ENCODE measurements at places on chromosomes 4 and X.

GRCh38 chr4:8194306-8195242 is 4.5 kb upstream of the SH3TC1 start:
- DNase-seq, result no peak

GRCh38 chr4:56787380-56787779 is 34.1 kb downstream of the SPINK2 start:
- DNase-seq, result no peak

DNA sequence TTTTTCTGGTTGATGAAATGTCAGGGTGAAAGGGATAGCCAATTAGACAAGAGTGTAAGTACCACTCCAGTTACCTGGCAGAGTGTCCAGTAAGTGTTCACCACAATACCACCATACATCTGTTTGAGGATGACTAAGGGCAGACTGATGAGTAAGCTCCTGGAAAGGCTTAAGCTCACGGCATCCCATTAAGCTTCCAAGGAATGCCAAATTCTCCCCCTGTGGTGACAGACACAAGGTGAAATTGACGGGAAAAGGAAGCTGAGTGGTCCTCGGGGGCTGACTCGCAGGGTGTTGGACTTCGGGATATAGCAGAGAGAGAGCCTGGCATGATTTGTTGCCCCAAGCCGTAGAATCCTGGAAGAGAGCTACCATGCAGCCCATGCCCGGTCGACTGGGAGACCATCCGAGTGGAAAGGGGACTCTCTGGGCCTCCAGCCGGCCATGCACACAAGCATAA is 7.6 kb upstream of the BST1 start:
- no peak for DNase-seq

GRCh38 chrX:119482481-119483480 is 14.5 kb downstream of the SLC25A5 start:
- DNase-seq, result peak; percentile 66

GRCh38 chr4:157768419-157768818 is 404.4 kb downstream of the GASK1B start:
- no peak for DNase-seq

GRCh38 chrX:136880003-136880451 is 498 bp downstream of the RBMX start:
- DNase-seq, result peak; percentile 31

DNA sequence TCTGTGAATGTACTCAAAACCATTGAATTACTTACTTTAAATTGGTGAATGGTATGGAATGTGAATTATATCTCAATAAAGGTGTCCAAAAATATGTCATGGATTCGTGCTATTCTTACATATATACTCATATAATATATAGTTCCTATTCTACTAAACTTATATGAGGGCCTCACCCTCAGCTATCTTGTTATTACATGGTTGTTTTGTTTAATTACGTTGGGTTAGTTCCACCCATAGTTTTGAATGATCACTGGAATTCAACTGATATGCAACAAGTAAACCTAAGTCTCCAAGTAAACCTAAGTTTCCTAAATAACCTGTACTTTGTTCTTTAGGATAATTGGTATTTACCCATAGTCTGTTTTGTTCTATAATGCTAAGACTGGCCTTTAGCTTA is 30.6 kb upstream of the CD99L2 start:
- no peak for DNase-seq

DNA sequence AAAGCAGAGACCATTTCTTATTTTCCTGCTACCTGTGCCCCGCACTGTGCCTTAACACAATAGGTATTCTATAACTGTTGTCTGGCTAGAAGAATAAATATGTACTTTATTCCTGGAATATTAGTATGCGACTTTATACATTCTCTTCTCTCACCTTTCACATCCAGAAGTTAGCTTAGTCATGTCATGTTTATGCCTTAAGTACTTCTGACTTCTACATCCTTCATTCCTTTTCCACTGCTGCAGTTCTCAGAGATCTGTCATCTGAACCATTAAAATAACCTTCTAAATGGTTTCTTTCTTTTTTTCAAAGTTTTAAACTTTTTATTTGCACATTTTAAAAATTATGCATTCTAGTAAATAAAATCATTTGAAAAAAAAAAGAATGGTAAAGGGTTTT is 34.4 kb downstream of the KIF4A start:
- no peak for DNase-seq

GRCh38 chr4:53928825-53929224 is 135.6 kb downstream of the CHIC2 start:
- no peak for DNase-seq

DNA sequence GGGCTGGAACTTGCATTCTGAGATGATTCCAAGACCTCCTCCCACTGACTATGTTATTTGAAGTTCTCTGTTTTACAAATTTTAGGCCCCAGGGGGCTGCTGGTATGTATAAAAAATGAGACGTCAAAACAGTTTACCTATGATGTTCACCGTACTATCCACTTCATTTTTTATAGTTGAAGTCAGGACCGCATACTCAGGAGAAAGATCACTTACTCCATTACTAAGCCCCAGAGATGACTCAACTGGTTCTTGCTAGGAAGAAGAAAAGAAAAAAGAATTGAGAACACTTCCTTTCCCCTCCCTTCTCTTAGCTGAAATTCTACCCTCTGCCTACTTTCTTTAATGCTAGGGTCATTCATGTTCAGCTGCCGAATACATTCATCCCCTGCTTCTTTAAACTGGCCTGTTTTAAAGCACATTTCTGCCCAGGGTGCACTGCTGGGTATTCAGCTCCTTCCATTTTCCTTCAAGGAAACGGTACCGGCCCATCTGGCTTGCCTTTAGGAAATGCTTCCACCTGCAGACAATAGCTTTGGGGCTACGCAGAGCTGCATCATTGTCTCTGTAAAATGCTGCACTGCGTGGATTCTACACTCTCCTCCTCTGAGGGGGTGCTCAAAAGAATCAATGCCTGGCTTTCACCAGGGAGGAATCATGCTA is 66.2 kb downstream of the IRF2 start:
- DNase-seq, result no peak

DNA sequence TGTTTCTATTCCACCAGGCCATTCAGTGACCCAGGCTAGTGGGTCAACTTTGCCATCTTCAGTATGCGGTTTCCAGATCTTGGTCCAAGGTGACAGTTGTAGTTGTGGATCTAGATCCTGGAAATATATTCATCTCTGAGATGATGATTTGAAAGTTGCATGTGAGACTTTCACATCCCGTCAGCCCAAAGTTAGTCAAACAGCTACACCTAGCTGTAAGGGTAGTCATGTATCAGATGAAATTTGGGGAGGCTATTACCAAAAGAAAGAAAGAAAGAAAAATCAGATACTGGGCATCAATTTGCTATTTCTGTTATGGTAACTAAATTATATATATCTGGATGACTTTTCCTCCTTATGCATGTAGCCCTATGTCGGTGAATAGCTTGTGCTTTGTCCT is 259.4 kb upstream of the ARX start:
- no peak for DNase-seq

DNA sequence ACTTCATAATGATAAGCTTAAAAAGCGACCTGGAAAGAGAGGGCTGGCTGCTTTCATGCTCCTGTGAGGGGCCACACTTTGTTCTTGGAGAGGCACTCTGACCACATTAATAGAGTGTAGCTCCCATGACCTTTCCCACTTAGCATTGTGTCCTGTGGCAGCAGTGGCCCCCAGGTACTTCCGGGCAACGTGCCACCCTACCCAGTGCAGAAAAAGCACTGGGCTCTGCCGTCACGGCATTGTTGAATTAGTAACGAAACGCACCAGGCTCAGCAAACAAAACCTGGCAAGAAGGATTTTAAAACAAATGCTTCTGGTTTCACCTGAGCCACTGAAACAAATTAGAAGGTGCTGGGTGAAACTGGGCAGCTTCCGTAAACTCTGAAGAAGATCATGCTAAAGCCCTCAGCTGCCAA is 5.4 kb upstream of the SORBS2 start:
- no peak for DNase-seq

DNA sequence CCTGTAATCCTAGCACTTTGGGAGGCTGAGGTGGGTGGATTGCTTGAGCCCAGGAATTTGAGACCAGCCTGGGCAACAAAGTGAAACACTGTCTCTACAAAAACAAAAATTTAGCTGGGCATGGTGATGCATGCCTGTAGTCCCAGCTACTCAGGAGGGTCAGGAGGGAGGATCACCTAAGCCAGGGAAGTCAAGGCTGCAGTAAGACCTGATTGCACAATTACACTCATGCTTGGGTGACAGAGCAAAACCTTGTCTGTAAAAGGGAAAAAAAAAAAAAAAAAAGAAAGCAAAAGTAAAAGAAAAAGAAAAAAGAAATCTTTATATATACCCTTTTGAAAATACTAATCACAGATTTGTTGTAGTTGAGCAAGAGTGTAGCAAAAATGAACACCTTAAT is 801.0 kb upstream of the IGFBP7 start:
- no peak for DNase-seq

DNA sequence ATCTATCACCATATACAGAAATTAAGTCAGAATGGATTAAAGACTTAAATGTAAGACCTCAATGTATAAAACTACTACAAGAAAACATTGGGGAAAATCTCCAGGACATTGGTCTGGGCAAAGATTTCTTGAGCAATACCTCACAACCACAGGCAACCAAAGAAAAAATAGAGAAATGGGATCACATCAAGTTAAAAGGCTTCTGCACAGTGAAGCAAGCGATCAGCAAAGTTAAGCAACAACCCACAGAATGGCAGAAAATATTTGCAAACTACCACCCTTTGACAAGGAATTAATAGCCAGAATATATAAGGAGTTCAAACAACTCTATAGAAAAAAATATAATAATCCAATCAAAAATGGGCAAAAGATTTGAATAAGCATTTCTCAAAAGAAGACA is 236.9 kb upstream of the EMCN start:
- DNase-seq, result no peak

DNA sequence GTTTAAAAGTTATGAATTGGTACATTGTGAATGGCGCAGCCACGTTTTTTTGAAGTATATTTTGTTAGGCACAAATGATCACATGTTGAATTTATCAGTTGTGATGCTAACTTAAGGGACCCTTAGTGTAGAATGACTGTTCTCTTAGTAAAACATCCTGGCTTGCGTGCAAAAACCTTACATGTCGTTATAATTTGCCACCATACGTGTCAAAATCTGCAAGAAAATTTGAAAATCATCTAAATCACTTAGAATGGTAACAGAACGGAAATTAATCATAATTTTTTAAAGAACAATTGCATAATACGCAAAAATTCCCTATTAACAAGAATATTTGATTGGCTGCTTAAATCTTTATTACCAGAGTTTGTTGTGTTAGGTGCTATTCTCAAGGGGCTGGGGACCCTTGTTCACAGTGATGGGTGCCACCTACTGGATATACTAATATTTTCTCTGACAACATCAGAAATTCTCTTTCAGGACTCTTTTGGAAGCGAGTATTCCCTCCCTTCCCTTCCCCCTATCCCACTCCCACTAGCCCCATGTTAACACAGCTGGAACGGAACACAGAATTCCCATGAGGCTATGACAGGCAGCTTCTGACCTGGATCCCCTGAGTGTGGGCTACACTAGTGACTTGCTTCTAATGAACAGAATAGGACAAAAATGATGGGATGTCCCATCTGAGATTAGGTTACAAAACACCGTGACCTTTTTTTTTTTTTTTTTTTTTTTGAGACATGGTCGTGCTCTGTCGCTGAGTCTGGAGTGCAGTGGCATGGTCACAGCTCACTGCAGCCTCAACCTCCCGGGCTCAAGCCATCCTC is 71.8 kb downstream of the SUPT20HL2 start:
- no peak for DNase-seq

DNA sequence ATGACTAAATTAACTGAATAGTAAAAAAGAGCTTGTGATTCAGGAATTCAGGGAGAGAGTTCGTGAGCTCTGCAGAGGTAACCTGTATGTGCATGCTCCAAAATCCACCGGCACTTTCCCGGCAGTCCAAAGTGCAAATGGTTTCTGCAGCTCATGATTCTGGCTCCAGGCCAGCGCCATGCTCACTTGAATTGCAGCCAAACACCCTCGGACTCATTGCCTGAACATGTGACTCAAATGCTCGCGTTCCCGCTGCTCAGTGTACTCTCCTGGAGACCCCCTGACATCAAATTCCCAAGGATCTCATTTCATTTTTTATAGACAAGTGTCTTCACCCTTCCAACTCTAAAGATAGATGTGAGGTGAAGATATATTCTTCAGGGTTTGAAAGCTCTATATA is 44.1 kb upstream of the SH3RF1 start:
- no peak for DNase-seq

- no peak for DNase-seq
These were observed 309.9 kb downstream of the DHX15 start for GRCh38 chr4:24274381-24274941.

DNA sequence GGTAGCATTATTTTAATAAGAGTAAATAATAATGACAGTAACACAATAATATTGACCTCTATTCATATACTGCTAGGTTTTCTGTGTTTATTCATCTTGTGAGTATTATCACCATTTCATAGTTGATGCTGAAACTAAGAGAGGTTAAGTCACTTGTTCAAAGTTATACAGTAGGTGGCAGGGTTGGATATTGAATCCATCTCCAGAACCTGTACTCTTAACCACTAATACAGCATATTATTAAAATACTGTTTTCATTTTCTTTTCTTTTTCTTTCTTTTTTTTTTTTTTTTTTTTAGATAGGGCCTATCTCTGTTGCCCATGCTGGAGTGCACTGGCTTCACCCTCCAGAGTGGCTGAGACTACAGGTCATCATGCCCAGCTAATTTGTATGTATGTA is 7.1 kb upstream of the ELF2 start:
- DNase-seq, result no peak

DNA sequence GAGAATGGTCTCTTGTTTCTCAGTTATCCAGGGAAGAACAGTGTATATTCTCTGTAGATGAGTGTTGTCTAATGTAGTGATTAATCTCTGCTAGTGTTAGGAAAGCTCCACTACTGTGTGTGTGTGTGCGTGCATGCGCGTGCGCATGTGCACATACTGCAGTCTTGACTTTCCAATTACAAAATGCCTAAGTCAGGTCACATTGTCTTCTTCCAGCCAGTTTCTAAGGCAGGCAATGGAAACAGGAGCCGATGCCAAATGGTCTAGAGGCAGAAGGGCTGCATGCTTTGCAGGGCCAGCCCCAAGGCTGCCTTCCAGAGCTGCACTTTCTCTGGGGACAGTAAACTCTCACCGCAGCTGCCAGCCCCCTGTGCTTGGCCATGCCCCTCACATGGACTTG is 30.5 kb upstream of the NAP1L5 start:
- DNase-seq, result no peak

DNA sequence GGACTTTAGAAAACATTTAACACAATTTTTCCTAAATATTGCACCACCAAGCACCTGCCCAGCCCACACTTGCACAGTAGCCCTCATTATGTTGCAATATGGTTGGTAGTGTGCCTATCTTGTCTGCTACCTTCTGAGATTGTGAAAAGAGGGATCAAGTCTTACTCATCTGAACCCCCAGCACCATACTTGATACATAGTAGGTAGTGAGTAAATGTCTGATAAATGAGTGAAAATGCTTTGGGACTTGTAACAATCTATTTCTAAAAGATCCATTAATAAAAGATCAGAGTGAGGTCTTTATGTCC is 118.4 kb upstream of the MED14 start:
- DNase-seq, result no peak

GRCh38 chr4:109755656-109756055 is 25.8 kb upstream of the PLA2G12A start:
- DNase-seq, result no peak

GRCh38 chr4:169115897-169116254 is 105.8 kb upstream of the CBR4 start:
- DNase-seq, result no peak
